Pancreas (tissue), 10 donors: ENCODE measurements at places on chromosomes 4 and X. TPM values are rescaled to one million over a fixed set of nuclear protein-coding genes. Genes with fewer than 3 reads are reported as not detected.
A peak's percentile ranks its signal among the peaks of the same experiment; 100 is the strongest.

CT45A10 gene
- not detected for total RNA-seq

XG gene
- total RNA-seq, result not detected

RRH gene
- total RNA-seq, result 0.18 TPM

CSN1S1 gene
- total RNA-seq, result not detected

- H3K4me1 ChIP-seq, result no peaks in the 10 kb centered on the region
- no peak for DNase-seq
- H3K36me3 ChIP-seq, result no peaks in the 10 kb centered on the region
- H3K27ac ChIP-seq, result no peak overlapping the region
- H3K4me3 ChIP-seq, result no peak overlapping the region
- H3K27me3 ChIP-seq, result no peaks in the 10 kb centered on the region
Observed at GRCh38 chr4:163525982-163526381, 31.5 kb downstream of the TMA16 start.

DNA sequence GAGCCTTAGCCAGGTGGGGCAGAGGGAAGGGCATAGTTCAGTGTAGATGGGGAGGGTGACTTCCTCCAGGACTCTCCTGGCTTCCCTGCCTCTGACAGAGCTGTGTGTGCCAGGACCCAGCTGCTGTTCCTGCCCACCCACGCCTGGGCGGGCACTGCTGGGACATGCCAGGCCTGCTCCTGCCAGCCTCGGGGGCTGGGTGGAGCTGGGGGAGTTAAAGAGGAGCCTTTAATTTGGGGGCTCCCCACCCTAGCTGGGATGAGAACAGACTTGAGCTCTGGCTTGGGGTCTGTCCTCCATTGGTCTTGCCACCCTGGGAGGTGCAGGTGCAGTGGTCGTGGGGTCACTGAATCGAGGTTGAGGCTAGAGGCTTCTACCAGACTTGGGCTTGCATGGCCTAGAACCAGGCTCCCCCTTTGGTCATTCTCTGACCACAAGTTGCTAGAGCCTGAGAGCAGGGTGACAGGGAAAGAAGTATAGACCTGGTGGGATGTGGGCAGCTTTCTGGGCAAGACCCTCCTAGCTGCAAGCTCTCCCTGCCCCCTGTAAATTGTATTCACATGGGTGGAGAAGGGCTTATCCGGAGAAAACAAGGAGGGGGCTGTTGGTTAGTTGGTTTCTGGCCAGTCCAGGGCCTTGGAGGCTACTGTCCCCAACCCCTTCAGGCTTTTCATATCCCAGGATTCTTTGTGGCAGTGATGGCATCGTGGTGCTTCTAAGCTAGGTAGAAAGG is 5.7 kb downstream of the EFNB1 start:
- H3K4me1 ChIP-seq, result no peaks in the 10 kb centered on the region
- H3K36me3 ChIP-seq, result no peaks in the 10 kb centered on the region
- H3K27ac ChIP-seq, result no peak overlapping the region
- no peaks in the 10 kb centered on the region for H3K27me3 ChIP-seq

GRCh38 chr4:26791346-26791745 is 69.3 kb upstream of the STIM2 start:
- no peak overlapping the region for H3K27ac ChIP-seq
- no peaks in the 10 kb centered on the region for H3K36me3 ChIP-seq
- H3K4me1 ChIP-seq, result peaks cover 7% of the 10 kb centered on the region
- DNase-seq, result no peak
- no peaks in the 10 kb centered on the region for H3K27me3 ChIP-seq

GRCh38 chr4:48635980-48636379 is 144.1 kb downstream of the FRYL start:
- H3K4me3 ChIP-seq, result no peak overlapping the region
- no peaks in the 10 kb centered on the region for H3K36me3 ChIP-seq

GRCh38 chrX:95945528-95945927 is 739.1 kb upstream of the DIAPH2 start:
- DNase-seq, result no peak
- no peak overlapping the region for H3K4me3 ChIP-seq
- H3K4me1 ChIP-seq, result no peaks in the 10 kb centered on the region
- H3K27me3 ChIP-seq, result peaks cover 6% of the 10 kb centered on the region
- H3K36me3 ChIP-seq, result no peaks in the 10 kb centered on the region

- DNase-seq, result no peak
- no peak overlapping the region for H3K4me3 ChIP-seq
- no peaks in the 10 kb centered on the region for H3K4me1 ChIP-seq
- peaks cover 19% of the 10 kb centered on the region for H3K36me3 ChIP-seq
- no peaks in the 10 kb centered on the region for H3K27me3 ChIP-seq
Observed at GRCh38 chr4:2254665-2255500, 7.0 kb downstream of the MXD4 start.

DNA sequence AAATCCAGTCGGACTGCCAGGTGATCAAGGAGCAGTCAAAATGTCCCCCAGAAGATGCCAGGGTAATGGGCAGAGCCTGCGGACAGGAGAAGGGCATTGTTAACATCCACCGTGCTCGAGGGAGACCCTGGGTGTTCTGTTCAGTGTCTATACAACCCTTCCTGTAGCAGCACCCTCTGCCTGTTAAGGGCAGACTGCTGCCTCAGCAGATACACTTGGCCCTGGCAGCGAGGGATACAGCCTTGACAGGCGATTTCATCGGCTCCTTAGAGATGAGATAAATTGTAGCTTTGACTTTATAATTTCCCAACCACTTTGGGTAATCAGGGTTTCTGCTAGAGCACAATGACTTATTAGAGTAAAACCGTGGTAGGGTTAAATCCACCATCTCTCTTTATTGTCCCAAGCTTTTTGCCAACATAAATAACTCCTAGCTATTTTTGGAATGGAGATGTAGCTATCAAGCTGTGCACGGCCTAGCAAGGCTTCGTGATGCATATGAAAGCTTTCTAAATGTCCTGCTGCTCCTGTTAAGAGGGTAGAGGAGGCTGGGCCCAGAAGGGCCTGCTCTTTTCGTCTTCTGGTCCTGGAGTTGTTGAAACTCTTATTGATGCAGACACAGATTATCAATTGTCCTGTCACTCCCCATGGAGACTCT is 195.9 kb downstream of the CPEB2 start:
- no peaks in the 10 kb centered on the region for H3K27me3 ChIP-seq
- H3K27ac ChIP-seq, result no peak overlapping the region
- no peaks in the 10 kb centered on the region for H3K36me3 ChIP-seq
- no peaks in the 10 kb centered on the region for H3K4me1 ChIP-seq
- no peak overlapping the region for H3K4me3 ChIP-seq
- no peak for DNase-seq

DNA sequence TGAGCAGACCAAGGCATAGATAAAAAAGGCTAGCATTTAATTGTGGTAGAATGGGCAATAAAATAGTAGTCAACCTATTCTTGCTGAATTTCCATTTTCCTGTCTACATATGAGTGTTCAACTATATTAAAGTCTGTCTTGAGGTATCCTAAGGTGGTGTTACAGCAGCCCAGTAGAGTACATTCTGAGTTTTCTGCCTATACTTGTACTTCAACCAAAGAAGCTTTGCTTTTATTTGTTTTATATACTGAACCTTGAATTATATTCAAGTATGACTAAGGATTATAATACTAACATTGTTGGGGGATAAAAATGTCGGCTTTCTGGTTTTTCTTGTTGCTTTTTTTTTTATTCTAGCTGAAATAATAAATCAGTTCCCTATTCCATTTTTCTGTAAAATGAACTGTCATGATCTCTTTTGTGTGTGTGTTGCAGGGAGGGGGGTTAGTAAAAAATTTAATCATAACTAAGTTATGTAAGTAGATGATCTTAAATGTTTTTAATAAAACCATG is 106.7 kb downstream of the PDLIM5 start:
- no peaks in the 10 kb centered on the region for H3K36me3 ChIP-seq
- H3K4me1 ChIP-seq, result peaks cover 4% of the 10 kb centered on the region
- no peak overlapping the region for H3K4me3 ChIP-seq
- DNase-seq, result no peak

GRCh38 chrX:13013363-13014110 is 30.9 kb downstream of the FAM9C start:
- no peak for DNase-seq
- H3K27ac ChIP-seq, result no peak overlapping the region
- no peaks in the 10 kb centered on the region for H3K27me3 ChIP-seq
- no peaks in the 10 kb centered on the region for H3K36me3 ChIP-seq

DNA sequence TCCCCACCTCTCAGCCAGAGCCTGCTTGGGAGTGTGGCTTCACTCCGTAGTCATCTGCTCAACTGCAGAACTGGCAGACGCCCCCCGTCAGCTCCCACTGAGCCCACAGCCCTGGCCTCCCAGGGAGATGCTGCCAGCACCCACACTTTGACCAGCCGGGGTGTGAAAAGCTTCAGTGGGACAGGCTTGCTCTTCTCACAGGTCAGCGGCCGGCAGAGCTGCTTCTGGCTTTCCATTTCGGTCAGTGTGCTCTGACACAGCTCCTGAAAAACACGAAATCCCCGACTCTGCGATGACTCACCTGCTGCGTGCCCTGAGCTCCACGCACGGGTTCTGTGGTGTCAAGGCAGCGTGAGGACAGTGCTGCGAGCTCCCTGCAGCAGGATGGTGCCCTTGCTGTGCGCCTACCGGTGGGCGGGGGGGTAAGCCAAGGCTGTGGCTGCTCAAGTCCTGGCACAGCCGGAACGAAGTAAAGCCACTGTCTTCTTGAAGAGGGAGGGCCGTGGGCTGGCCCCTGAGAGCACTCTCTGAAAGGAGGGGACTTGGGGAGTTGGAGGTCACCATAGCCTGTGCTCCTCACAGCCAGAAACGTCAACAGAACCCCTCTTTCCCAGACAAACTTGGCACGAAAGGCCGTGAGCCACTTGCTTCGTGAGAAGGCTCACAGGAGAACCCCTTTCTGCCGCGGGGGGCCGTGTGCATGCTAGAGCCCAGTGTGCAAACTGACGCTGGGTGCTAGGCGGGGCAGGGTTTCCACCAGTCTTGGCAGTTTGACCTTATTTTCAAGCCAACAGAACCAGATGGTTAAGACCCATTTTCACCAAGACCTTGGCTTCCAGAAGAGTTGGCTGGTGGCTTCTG is 23.6 kb downstream of the NOP14 start:
- no peaks in the 10 kb centered on the region for H3K4me1 ChIP-seq
- no peak overlapping the region for H3K4me3 ChIP-seq
- peak; percentile 12 for DNase-seq
- H3K27me3 ChIP-seq, result no peaks in the 10 kb centered on the region
- no peaks in the 10 kb centered on the region for H3K36me3 ChIP-seq

- H3K27me3 ChIP-seq, result no peaks in the 10 kb centered on the region
- no peaks in the 10 kb centered on the region for H3K36me3 ChIP-seq
- no peak for DNase-seq
Observed at GRCh38 chr4:164779811-164780216, 25.9 kb downstream of the SMIM31 start.

- no peak for DNase-seq
- H3K4me3 ChIP-seq, result no peak overlapping the region
- no peaks in the 10 kb centered on the region for H3K27me3 ChIP-seq
- H3K27ac ChIP-seq, result no peak overlapping the region
Observed at GRCh38 chr4:145076469-145076855, 21.5 kb downstream of the ANAPC10 start.

GRCh38 chr4:100872811-100873210 is 355.0 kb upstream of the EMCN start:
- no peak overlapping the region for H3K4me3 ChIP-seq
- H3K36me3 ChIP-seq, result no peaks in the 10 kb centered on the region
- no peaks in the 10 kb centered on the region for H3K27me3 ChIP-seq
- H3K27ac ChIP-seq, result no peak overlapping the region
- no peaks in the 10 kb centered on the region for H3K4me1 ChIP-seq
